ENCODE measurements at places on chromosomes 5 and 9.
A peak's percentile ranks its signal among the peaks of the same experiment; 100 is the strongest.

DNA sequence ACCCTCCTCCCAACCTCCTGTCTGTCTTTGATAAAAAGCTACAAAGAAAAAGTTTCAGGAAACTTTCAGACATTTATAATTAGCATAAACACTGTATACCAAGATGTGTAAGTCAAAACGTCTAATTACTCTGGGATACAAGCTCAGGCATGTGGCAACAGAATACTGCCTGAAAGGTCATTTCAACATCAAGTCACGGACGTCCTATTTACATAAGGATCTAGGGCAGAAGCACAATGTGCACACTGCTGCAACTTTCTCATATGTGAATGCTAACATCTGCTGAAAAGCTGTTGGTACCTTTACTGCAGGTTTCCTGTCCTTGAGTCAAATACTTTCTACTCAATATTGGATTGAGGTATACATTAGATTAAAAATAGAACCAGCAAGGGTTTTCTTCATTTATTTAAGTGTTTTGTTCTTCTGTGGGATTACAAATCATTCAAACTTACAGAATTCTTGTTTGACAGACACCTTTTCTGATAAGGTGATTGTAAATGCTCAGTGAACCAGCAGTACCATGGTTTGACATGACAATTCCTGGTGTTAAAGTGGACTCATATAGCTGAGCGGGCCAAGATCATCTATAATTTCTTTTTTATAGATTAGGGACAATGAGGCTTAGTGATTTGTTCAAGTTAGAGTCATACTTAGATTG is 36.8 kb downstream of the ELL2 start:
- peak; percentile 69 for DNase-seq

DNA sequence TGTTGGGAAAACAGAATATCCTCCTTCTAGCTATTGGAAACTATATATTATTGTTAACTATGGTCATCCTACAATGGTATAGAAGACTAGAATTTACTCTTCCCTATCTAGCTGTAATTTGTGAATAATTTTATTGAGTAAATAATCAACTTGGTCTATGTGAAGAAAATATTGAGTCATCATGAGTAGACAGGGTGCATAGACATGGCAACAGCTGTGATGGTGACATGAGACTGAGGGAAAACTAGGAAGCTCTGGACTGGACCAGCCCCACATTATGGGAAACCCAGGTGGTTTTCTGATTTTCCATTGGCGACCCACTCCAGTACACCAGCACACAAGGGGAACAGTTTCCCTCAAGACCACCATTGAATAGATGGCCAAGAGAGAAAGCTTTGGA is 95.0 kb downstream of the APBA1 start:
- DNase-seq, result no peak

DNA sequence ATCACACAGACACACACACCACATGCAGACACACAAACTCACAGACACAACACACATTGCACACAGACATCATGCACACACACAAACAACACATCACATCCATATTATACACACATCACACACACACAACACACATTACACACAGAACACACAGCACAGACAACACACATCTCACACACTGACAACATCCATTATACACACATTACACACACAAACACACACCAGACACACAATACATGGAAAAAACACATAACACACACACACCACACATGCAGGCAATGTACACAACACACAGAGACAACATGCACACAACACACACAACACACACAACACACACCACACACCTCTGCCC is 4.8 kb upstream of the CCDC187 start:
- no peak for DNase-seq

DNA sequence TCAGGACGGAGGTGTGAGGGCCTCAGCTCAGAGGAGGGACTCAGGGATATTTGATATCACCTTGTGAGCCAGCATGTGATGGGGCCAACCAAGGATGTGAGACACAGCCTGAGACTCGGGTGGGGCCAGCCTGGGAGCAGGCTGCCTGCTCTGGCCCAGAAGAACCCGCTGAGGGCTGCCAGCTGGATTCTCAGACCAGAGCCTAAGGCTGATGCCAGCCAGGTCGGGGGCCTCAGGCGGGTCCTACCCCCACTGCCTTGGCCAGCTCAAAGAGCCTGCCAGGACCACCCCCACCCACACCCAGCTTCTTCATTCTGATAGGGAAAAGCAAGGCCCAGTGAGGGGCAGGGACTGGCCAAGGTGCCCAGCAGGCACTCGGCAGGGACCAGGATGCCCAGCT is 20.3 kb upstream of the DUSP1 start:
- no peak for DNase-seq

- no peak for DNase-seq
These were observed 958.3 kb upstream of the DMAC1 start for GRCh38 chr9:8757881-8758280.

- DNase-seq, result no peak
These were observed 634.8 kb downstream of the IRX1 start for GRCh38 chr5:4230471-4230785.

GRCh38 chr9:98302938-98303632 is 47.6 kb upstream of the TBC1D2 start:
- DNase-seq, result no peak

DNA sequence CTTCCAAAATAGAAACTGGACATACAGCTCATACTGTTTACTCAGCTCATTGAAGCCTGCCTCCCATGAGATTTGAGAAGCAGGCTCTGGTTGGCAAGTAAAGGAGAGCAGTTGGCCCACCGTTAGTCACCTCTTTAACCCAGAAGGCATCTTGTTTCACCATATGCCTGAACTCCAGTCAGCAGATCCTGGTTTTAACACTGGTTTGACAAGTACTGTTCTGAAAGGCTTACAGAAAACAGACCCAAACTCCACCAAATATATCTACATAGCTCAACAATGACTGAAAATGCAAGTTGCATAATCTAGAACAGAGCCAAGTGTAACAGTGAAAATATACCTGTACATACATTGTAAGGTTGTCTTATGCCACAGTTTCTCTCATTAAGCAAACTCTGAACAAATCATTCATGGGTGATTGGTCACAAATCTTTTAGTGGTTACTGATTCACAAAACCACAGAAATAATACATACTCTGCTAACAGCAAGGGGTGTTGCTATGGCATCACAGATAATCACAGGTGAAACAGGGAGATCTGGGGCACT is 198.8 kb downstream of the BNC2 start:
- DNase-seq, result no peak

- DNase-seq, result no peak
These were observed 563.9 kb downstream of the RAB3C start for GRCh38 chr5:59146729-59147128.

GRCh38 chr5:124888050-124888506 is 141.6 kb upstream of the ZNF608 start:
- DNase-seq, result no peak

GRCh38 chr5:160923411-160923810 is 71.4 kb upstream of the ATP10B start:
- no peak for DNase-seq

GRCh38 chr9:83630938-83631457 is 8.1 kb downstream of the IDNK start:
- no peak for DNase-seq

DNA sequence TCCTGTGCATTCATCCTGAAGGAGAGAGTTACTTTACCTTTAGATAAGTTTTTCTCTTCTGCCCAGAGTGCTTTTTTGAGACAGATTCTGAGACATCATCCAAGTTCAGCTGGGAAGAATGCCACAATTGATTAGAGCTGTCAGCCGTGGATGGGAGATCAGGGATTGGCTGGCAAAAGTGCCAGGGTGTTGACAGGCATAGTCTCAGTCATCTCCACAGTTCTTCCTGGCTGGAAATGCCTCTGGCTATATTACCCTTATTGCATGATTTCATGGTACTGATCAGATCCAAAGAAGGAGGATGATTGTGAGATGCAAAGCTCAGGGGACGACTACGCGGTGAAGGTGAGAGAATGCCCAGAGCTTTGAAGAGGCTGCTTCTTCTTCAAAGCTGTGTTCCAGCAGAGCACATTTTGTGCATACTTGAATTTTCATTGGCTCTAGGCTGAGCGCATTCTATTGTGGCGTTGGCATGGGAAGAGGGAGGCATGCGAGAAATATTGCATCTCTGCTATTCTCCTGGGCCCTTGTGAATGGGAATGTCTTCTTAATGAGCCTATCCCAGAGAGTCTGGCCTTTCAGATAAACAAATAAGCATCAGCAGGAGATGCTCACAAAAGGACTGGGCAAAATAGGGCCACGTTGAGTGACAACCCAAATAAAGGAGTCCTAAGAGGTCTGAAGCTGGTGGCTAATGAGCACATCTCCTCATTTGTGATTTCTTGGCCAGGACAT is 82.1 kb downstream of the GRIA1 start:
- DNase-seq, result no peak

- DNase-seq, result peak; percentile 59
These were observed 204.3 kb downstream of the NR3C1 start for GRCh38 chr5:143199161-143199560.

GRCh38 chr5:173668245-173668800 is 51.9 kb upstream of the BOD1 start:
- no peak for DNase-seq

GRCh38 chr9:27818348-27818747 is 245.1 kb upstream of the C9orf72 start:
- no peak for DNase-seq

DNA sequence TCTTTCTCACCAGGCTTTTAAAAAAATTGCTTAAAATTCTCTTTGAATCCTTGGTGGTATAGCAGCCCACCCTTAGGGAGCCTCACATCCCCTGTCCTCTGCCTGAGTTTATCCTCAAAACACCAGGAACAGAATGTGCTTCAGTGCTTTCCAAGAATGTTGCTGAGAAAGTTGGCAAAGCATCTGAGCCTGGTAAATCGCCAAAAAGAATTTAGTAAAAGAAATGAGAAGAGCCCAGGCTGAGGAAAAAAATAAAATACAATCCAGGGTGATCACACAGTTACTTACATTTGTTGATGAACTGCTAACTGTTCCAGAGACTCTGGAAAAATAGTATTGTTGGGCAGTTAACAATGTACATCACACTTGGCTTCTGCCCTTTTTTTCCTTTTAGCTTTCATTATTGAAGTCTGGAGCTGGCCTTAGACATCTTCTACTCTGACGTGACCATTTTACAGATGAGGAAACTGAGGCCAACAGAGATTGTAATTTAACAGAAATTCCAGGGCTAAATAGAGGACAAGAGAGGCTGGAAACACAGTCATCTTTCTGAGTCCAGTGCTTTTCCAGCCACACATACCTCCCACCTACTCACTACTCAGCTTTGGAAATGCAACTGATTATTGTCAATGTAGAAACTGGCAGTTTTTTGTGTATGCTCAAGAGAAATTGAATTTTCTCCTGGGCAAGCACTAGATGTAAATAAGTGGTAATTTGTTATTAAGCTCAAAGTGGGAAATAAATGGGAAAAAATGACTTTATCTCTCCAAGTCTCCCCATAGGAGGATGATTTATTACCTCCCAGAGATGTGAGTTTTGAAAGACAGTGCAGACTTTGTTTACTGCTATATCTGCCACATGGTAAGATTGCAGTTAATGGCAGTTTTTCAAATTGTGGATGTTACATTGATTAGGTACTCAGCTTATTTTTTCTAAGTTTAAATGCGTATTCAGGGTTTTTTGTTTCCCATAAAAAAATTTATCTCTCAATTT is 86.7 kb upstream of the ALDH1A1 start:
- DNase-seq, result no peak

DNA sequence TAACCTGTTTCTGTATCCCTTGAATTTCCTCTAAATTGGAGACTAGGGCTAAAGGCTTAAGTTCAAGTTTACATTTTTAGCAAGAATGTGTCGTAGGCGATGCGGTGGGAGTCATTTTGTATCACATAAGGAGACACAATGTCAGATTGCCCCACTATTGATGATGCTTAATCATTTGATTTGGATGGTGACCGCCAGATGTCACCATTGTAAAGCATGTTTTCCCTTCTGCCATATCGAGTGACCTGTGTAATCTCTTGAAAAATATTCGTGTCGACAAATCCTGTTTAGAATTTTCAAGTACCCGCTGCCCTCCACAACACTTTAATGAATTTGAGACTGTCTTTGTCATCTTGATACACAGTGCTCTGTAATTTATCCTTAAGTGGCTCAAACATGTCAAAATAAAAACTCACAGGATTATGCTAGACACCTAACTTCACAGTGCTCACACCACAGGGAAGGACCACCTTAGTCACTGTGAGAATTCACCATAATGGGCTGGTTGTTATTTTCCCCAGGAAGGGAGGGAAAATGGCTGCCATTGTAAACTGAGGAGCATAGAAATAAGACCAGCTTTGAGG is 34.5 kb upstream of the SLC46A2 start:
- no peak for DNase-seq

- DNase-seq, result no peak
These were observed 67.9 kb upstream of the UNC5A start for GRCh38 chr5:176742246-176743105.

GRCh38 chr9:137278061-137278701 is 655 bp downstream of the TOR4A start:
- no peak for DNase-seq

DNA sequence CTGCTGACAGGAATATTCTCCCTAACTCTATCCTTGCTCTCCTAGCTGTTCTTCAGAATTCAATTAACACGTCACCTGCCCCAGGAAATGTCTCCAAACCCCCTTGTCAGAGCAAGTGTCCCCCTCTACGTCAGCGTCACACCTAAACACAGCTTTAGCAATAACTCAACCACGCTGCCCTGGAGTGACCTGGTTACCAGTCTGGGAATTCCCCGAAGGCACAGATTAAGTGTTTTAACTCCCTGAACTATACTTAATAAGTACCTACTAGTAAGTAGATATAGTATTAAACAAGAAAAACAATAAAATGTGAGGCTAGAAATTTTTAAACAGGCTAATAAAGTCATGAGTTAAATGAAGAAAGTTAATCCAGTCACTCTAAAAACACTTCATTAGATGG is 78.4 kb downstream of the FANCC start:
- DNase-seq, result no peak

DNA sequence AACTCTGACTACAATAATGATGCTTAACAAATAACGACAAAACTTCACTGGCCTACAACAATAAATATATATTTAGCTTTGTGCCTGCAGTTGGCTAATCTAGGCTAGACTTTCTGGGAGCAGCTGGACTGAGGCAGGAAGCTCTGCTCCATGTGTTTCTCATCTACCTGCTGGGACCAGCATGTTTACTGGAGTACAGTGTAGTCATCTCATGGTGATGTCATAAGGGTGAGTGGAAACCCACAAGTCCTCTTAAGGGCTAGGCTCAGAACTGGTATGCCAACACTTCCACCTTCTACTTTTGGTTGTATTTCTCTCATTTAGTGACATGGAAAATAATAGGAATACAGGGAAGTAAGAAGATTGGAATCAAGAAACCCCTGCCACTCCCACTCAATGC is 85.7 kb upstream of the NIPBL start:
- DNase-seq, result no peak

DNA sequence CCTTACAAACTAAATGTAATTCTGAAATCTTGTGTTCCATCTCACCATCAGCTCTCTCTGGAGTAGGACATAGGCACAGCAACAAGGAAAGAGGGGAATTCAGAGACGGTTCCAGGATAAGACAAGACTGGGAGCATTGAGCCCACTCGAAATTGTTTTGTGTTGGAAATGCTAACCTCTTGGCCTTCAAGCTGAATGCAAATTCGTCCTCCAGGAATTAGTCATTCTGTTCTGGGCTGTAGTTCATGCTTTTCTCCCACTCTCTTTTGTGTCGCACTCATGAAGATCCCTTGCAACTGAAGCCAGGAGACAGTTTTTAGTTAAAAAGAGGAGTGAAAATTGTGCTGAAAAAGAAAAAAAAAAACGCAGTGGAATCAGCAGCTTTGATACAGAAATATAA is 121.7 kb upstream of the SEMA6A start:
- no peak for DNase-seq

GRCh38 chr9:76528642-76529190 is 69.7 kb downstream of the GCNT1 start:
- DNase-seq, result no peak

Measured in T47D (cell line).